ENCODE measurements at places on chromosomes 11 and 22. TPM values are rescaled to one million over a fixed set of nuclear protein-coding genes. Genes with fewer than 3 reads are reported as not detected.

Gene ADAMTS8
- 0.32 TPM for total RNA-seq

Gene INS
- not detected for total RNA-seq

Gene ANKRD13D
- total RNA-seq: 26.6 TPM

Gene VPREB1
- total RNA-seq: not detected

Gene SLC25A45
- total RNA-seq: 0.95 TPM

All from bronchial smooth muscle cell (primary cell).